ENCODE measurements at places on chromosomes 16 and 17. TPM values are rescaled to one million over a fixed set of nuclear protein-coding genes. Genes with fewer than 3 reads are reported as not detected.

Gene PDE6G
- 0.85 TPM for total RNA-seq

Gene ABI3
- total RNA-seq: not detected

GRCh38 chr16:24036614-24037013, 200.8 kb downstream of the PRKCB start:
- DNase-seq: peak; percentile 43

Gene ANKRD40CL
- total RNA-seq: not detected

DNA sequence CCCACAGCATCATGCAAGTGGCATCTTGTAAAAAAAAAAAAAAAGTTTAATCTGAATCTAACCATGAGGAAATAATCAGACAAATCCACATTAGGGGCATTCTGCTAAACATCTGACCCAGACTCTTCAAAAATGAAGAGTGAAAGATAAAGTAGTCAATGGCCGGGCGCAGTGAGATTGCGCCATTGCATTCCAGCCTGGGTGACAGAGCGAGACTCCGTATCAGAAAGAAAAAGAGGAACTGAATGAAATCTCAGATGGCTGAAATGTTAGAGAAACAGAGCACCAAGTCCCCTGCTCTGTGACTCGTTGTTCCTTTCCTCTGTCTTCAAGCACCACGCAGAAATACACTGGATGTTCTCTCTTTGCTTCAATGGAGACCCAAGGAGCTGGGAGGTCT, 12.7 kb upstream of the RNF135 start:
- DNase-seq: no peak

DNA sequence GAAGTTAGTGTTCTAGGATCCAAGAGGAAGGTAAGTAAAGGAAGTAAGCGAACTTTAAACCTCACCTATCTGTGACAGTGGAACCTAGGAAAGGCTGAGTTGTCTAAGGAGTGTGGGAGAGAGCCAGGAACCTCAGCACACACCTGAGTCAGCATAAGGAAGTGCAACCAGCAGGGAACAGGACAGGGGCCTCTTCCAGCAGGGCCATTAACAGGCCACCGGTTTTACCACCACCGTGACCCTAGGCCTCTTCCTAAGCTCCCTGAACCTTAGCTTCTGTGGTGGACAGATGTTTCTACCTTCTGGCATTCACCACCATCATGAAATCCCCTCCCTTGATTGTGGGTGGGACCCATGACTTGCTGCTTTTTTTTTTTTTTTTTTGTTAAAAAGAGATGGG, 26.7 kb upstream of the GPATCH8 start:
- no peak for DNase-seq

GRCh38 chr16:22687031-22687530, 126.9 kb upstream of the HS3ST2 start:
- DNase-seq: no peak

Gene GDPD1
- total RNA-seq: 0.26 TPM

GRCh38 chr17:82655038-82655479, 6.8 kb upstream of the WDR45B start:
- DNase-seq: no peak

- DNase-seq: no peak
Observed at GRCh38 chr16:79986352-79986751, 385.8 kb upstream of the MAF start.

Gene ADAM11
- 3.5 TPM for total RNA-seq

GRCh38 chr16:87608400-87608985, 6.2 kb downstream of the JPH3 start:
- no peak for DNase-seq

Gene MEIOB
- total RNA-seq: not detected

- no peak for DNase-seq
Observed at GRCh38 chr16:47511882-47512281, 50.8 kb downstream of the PHKB start.

DNA sequence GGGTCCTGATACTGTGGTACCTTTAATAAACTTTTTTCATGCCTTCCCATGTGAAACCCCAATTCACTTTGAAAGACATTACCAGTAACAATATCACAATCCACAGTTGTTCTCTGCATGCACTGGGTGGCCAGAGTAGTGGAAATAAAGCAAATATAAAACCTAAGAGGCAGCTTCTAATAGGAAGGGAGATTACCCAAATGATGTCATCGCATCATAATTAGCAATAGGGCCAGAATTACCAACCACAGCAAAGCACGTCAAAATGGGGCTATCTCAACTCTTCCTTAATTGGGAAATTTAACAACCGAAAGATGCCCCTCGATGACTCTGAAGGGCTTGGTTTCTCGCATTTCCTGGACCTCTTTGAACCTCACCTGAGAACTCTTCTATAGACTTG, 224.8 kb downstream of the GRIN2A start:
- DNase-seq: no peak

DNA sequence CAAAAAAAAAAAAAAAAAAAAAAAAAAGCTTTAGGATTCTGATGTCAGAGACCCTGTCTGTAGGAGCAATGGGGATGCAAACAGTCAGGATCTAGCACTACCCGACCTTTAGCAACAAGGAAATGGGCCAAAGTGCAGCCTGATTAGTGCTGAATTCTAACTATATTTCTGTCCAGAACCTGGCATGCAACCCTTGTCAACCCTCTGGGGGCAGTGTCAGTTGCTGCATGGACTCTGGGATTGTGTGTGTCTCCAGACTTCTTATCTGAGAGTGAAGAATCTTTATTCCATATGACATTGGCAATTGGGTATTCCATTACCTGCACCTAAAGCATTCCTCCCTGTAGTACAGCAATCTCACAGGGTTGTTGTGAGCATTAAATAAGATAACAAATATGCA, 120.3 kb upstream of the CRHR1 start:
- DNase-seq: no peak

DNA sequence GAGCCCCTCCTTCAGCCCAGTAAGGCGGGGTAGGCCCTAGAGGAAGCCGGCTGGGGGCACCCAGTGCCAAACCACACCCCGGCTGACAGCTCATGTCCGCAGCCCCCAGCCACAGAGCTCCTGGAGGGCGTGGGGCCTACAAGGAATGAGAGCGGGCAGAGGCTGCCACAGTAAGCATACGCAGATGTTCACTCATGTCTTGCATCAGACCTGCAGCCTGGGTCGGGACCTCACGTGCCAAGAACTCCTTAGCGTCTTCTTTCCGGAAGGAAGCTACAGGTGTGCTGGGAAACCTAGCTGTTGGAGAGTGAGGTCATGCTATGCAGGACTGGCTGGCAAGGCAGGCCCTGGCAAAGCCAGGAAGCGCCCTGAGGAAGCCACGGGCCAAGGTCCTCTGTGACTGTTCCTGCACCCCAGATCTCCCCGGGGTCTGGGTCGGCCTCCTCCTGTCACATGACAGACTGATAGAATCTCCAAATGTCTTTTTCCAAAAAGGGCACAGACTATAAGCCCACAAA, 1.6 kb downstream of the ZNF598 start:
- no peak for DNase-seq

DNA sequence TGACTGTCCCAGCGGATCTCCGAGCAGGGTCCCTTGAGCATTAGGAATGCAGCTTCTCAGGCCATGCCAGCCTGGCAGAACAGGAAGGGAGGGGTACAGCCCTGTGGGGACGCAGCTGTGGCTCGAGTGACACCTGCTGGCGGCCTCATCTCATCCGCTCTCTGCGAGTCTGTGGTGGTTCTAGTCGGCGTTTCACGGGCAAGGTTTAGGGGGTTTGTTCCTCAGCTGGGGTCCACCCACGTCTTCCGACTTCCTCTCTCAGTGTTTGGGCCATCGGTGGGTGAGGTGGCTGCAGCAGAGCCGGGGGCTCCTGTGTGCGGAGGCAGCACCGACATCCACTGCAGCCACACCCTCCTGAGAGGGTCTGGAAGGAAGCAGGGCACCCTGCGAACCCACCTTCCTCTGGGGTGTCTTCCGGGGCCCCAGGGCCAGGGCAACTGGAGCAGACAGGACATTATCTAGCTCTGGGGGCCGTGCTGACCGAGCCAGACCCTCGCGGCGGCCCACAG, 33.3 kb downstream of the JPH3 start:
- peak; percentile 20 for DNase-seq

DNA sequence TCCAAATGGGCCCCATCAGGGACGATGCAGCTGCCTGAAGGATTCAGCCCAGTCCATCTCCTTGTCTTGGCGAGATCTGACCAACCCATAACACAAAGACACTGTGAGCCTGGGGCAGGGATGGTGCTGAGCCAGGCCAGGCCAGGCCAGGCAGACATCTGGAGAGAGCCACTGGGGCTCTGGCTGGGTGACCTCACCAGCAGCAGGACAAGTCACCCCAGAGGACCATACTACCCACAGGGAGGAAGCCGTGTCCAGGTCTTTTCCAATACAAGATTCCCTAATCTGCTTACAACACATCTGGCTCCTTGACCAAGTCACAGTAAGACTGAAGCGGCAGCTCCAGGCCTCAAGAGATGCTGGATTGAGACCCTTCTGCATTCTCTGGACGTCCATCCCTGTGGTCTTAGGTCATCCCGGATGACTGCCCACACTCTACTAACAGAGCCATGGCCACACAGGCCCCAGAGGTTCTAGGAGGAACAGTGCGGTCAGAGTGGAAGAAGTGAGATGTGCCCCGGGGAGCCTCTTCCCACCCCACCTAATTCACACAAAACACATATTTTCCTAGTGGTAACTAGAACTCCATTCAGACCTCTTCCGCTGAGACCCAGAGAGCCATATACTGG, 81.8 kb upstream of the RCVRN start:
- no peak for DNase-seq

DNA sequence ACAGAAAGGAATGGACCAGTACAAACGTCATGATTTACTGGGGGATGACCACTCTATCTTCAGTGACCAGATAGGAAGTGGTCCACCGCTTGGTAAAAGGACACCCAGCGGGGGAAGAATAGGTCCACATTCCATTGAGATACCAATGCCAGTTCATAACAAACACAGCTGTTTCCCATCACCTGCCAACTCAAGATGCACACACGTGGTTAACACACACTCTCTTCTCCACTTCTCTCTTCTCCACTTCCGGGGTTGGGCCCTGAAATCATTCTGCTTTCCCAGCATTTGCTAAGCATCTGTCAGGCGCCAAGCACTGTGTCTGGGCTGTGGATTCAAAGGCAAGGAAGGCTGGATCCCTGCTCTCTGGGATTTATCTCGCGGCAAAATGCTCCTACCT, 175.5 kb downstream of the SLC39A11 start:
- no peak for DNase-seq

Gene STH
- total RNA-seq: not detected

Gene CORO1A
- total RNA-seq: 3.7 TPM

Gene MYL4
- total RNA-seq: 0.49 TPM

DNA sequence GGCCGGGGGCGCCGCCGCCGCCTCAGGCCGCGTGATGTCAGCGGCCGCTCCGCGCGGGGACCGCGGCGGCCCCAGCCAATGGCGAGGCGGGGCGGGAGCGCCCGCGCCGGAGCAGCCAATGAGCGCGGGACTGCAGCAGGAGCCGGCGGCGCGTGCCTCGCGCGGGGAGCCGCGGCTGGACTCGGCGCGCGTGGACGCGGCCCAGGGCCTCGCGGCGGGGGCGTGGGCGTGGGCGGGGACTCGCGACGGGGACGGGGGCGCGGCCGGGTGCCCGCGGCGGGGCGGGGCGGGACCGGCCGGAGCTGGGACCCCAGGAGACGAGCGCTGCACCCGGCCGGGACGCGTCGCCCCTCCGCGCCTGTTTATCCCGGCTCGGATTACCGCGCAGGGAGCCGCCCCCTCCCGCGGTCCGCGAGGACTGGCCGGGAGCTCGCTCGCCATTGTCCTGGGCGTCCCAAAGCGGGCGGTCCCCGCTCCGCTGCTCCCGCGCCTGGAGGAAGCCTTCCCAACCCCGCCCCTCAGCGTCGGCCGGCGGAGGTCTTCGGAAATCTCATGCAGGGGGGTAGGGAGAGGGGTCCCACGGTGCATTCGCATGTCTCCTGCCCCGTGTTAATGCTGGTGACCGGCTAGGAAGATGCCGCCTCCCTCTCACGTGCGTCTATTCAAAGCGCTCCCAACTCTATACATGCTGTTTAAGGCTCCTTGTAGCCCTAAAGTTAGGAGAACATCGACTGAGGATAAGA, at the start of gene RNF157:
Gene RNF157, minus strand, starts transcription at position 33 of the 743 bp plus-strand sequence. CDS start 253 bp downstream, outside the sequence.
- DNase-seq: no peak

Gene AOC2
- total RNA-seq: 0.85 TPM

GRCh38 chr17:80659651-80660050, 115.0 kb downstream of the RPTOR start:
- DNase-seq: no peak

GRCh38 chr16:84774810-84775209, 45.0 kb upstream of the CRISPLD2 start:
- DNase-seq: peak; percentile 48

DNA sequence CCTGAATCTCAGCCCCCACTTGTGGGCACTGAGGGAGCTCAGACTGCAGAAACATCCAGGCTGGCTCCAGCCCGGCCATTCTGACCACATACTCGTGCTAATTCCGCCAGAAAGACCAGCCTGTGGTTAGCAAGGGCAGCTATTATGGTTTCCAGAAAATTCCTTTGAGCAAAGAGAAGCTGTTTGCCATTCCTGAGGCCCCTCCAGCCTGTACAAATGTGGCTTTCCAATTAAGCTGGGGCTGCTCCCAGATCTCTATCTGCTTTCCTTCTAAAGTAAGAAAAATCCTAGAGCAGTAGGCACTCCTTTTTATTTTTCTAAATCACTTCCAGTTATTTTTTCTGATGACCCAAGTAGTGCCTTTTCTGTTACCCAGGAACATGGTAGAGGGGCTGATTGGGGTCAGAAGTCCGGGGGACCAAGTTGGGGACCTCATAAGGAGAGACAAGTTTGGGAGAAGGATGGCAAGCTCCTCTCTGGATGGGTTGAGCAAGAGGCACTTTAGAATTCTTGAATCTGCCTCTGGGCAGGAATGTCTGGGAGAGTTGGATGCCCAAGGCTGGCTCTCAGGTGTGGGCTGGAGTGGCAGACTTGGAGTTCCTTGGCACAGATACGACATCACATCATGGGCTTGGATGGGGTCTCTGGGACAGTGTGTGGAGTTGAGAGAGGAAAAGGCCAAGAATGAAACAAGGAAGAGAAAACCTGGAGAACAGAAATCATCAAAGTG, 83.3 kb upstream of the TNRC6C start:
- no peak for DNase-seq

DNA sequence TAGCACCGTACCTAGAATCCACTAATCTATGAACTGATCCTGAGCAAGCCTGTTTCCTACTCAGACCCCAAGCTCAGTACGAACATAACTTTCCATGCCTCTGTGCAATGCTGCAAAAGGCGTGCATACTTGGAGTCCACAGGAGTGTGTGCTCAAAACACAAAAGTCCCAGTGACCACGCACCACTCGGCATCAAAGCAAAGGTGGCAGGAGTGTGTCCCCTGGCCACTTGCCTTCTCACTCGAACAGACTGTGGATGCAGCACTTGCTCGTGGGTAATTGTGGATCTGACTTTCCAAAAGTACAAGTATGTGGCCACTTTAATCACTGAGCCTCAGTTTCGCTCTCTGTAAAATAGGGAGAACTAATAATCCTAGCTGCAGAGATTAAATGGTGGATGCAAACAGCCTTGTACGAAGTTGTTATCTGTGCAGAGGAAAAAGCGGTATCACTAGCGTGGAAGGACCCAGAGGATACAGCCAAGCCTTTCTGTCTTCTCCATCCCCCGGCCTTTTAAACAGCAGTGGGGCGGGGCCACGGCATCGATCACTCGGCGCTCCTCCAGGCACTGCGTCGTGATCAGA, 311 bp upstream of the KDM8 start:
- no peak for DNase-seq
